ENCODE measurements at places on chromosomes 1 and 21. TPM values are rescaled to one million over a fixed set of nuclear protein-coding genes. Genes with fewer than 3 reads are reported as not detected.

FBXO2 gene
- total RNA-seq = 3.0 TPM

GNG4 gene
- total RNA-seq = 0.54 TPM

KHDRBS1 gene
- total RNA-seq = 110 TPM

DNA sequence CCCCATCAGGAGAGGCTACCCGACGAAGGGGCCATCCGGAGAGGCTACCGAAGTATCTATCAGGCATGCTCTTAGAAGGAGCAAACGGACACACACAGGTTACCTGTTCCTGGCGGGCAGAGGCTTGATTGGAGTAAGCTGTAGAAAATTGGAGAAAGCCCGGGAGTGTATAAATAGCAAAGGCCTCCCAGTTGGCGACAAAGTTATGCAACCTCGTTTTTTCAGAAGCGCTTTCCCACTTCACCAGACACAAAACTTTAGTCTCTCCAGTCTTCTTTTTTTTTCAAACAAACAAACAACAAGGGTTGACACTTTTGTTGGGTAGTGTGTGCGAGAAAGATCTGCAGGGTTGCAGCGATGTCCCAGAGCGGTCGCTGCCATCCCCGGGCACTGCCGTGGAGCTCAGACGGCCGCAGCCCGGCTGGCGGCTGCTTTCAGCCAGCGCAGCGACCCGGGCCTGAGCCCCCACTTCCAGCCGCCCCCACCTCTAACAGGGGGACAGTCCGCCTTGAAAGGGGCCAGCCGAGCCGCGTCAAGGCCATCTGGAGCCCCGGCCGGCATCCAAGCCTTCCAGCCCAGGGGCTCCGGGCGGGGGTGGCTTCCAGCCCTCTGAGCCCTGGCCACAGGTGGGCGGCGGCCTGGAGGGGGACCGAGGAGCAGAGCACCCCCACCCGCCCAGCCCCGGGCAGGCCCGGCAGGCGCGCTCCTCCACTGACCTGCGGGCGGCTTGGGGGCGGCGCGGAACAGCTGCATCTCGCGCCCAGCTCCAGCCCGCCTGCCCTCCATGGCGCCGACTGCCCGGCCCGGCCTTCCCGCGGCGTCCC, 616 bp downstream of the MCOLN3 start:
- DNase-seq = no peak

GRCh38 chr1:43446881-43447835, 6.6 kb downstream of the HYI start:
- DNase-seq = no peak

DNA sequence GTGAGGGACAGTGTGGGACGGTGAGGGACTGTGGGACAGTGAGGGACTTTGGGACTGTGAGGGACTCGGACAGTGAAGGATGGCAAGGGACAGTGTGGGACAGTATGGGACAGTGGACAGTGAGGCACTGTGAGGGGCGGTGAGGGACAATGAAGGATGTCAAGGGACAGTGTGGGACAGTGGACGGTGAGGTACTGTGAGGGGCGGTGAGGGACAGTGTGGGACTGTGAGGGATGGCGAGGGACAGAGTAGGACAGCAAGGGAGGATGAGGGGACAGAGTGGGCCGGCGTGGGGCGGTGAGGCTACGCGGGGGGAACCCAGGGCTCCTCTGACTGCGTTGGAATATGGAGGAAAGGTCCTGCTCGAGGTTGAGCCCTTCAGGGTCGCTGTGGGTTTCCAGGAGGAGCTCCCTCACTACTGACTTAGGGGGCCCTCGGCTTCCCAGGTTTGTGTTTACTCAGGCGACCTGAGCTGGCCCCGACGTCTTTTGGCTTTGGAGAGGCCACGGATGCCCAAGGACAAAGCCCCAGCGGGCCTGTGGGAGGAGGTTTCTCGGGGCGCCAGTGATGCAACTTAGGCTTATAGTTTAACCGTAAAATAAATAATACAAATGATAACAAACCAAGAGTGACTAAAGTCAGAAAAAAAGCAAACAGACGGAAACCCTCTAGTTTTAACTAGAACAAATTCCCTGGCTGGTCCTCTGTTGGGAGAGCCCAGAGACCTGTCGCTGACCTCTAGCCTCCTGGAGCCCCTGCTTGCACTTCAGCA, 1.1 kb upstream of the ERRFI1 start:
- DNase-seq = no peak
